ENCODE measurements at places on chromosomes 16 and 17.

DNA sequence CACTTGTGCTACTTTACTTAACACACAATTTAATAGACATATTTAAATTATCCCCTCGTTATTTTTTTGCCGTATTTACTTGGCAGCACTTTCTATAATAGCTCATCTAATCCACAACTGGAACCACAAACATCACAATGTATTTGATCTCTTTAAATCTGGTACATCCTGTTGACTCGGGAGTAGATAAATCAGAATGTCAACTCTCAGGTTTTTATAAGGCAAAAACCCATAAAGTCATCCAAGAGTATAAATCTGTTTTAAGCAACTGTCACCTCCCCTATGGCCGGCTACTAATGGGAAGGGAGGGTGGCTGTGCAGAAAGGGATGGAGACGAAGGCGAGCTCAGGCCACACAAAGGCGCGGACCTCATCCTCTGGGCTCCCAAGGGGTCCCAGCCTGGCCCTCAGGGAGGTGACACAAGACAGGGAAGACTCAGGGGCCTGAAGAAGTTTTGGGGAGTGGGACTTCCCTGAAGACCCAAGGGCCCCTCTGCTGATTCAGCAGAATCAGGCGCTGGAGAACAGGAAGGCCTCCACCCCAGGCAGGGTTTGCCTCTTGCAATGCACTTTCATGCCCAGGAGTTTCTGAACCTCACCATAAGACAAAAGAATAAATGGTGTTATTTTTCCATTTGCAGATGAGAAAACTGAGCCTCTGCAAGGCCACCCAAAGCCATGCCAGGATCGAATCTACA, 122.5 kb downstream of the ZNF423 start:
- no peak for DNase-seq

DNA sequence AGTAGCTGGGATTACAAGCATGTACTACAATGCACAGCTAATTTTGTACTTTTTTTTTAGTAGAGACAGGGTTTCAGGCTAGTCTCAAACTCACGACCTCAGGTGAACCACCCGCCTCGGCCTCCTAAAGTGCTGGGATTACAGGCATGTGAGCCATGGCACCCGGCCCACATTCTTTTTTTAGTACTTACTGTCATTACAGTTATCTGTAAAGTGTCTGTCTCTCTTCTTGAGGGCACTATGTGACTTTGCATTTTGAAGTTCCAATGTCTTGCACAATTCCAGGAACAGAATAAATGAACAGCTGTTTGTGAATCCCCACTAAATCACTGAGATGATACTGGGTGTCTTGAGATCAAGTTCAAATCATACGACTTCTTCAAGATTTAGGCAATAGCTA, 1540.3 kb downstream of the CDH11 start:
- no peak for DNase-seq

DNA sequence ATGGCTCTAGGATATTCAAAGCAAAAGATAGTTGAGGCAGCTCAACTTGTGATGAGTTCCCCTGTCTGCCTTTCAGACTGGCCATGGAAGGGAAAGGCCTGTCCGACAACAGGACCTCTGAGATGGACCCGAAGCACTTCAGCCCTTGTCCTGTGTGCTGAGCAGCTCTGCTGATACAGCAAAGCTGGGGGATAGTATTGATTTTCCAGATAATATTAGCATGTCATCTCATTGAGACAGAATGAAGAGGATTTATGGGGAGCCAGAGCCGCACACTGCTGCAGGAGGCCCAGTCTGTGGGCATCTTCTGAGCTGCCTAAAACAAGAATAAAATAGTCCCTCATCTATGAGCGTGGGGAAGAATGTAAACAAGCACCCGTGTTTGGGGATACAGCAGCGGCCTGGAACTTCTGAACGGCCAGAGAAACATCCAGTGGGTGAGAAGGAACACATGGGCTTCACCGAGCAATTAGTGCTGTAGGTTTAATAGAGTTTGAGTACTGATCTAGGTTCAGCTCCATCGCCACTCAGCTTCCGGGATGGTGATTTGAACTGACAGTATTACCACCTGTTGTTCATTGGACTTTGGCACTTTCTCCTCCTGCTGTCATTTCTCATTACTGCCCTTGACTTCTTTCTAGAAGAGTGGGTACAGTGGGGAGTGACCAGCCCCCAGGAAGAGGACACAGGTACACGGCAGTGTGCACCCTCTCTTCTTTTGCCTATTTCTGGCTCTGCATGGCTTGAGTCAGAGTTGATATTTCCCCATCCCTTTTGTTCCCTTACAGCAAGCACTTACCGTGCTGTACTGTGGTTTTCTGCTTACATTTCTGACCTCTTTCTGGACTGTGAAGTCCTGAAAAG, 96.5 kb upstream of the TBX2 start:
- no peak for DNase-seq

GRCh38 chr17:38421171-38421841, 7.0 kb upstream of the ARHGAP23 start:
- no peak for DNase-seq

DNA sequence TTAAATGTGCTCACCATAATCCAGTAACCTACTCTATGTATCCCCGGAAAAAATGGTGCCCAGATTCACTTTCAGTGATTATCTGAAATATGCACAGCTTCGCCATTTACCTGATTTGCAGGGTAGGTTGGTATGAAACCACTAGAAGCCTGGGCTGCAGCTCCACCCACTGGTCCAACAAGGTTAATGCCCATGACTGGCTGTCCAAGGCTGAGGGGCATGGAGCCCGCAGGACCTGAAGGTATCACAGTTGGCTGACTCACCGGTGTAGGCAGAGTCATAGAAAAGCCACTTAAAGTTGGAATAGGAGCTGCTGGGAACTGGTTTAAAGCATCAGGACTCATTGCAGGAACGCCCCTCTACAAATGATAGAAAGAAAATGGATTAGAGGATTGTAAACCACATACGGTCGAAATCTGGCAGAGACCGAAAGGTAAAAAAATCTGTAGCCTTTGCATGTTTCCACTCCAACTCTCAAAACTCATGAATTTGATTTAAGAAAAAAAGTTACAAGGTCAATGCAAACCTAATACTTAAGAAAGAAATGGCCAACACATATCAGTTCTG, 38.6 kb downstream of the SYNRG start:
- peak; percentile 50 for DNase-seq

DNA sequence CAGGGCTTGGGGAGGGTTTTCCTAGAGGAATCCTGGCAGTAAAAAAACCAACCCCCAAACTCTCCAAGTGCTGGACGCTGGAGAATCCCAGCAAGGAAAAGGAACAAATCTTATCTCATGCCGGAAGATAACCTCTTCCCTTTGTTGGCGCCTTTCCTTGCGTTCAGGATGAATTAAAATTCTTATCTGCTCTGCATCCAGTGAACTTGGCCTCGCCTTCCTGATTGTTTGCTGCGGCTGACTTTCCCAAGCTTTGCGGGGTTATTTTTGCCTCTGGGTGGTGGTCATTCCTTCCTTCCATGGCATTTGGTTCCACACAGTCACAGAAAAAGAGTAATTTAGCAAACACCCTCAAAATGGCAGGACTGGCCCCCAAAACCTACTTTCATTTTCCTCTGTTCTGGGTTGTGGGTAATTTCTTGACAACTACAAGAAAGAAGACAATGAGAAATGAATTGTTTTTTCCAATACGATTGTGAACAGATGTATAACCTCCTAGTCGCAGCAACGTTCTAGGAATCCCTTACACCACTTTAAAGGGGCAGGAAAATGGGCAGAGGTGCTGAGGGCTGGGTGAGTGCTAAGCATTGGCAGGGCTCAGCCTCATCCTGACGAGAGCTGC, 77.8 kb downstream of the MRC2 start:
- peak; percentile 9 for DNase-seq

DNA sequence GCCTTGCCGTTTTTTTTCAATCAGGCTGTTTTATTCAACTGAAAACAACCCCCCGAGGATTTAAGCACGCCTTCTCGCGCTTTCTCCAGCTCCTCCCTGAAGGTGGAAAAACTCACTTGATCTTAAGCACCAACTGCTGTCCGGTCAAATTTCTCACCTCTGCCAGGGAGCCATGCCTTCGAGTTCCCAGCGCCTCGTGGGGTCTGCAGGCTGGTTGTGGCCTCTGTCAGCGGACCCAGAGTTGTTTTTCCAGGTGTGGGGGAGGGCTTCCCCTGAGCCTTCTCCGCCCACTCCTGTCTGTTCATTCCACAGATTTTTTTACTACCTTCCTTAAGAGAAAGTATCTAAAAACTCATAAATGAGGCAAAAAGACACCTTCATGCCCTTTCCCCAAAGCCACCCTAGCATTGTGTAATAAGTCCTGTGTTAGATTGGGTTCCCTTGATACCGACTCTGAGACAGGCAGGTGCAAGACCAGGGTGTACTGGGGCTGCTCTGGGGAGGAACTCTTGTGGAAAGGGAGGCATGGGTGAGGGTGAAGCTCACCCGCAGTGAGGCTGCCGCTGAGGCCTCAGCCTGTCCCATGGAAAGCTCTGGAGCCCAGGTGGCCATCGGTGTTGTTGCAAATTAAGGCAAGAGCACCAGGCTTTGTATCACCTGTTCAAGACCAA, 101.6 kb downstream of the AXIN2 start:
- DNase-seq, result no peak

- DNase-seq, result no peak
Measured at GRCh38 chr17:75285123-75285522, 4.1 kb downstream of the SLC25A19 start.

DNA sequence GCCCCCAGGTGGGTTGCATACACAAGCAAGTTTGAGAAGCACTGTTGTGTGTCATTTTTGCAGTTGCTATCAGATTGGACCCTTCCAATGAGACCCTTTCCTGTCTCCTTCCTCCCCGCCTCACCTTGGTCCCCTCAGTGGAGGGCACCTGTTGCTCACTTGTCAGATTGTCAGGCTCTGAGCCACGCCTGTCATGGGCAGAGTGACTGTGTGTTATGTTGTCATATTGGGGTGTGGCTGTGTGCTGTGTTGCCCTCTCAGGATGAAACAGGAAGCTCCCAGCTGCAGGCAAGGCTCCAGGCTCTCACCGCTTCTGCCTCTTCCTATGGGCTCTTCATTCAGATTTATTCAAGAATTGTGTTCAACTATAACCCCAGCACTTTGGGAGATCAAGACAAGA, 302.9 kb downstream of the CPPED1 start:
- DNase-seq, result no peak

- DNase-seq, result no peak
Measured at GRCh38 chr16:85768199-85768598, 17.3 kb upstream of the C16orf74 start.

DNA sequence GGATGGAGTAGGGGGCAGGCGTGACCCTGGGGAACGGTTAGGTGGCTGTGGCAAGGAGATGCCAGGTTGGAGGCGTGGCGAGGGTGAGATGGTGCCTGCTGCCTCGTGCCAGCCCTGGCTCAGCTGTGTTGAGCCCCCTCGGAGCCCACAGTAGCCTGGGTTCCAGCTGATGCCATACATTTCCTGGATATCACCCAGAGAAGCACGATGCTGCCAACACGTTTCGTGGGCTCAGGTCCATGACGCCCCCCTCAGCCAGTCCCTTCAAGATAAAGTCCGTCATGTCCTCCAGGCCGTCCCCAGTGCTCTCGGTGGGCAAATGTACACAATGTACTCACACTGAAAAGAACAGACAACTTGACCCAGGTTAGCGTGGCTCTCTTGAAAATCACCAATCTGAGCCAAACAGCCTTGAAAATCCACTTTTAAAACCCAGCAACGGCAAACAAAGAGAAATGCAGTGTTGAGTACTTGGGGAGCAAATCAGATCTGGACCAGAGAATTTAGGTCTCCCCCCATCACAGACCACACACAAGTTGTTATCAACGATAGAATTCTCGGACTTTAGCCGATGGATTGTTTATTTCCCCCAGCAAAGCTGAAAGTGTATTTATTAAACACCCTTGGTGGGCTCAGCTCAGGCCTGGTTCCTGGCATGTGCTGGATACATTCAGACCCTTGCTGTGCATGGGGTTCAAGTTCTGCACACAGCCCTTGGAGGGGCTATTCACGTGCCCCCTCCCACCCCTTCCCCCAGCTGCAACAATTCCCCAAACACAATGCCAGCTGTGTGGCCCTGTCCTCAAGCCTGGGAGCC, 102.8 kb upstream of the PLCG2 start:
- no peak for DNase-seq

GRCh38 chr17:77420804-77421629, 280.2 kb downstream of the SEC14L1 start:
- peak; percentile 72 for DNase-seq

- no peak for DNase-seq
Measured at GRCh38 chr17:79133985-79134384, 59.4 kb downstream of the ENGASE start.

GRCh38 chr17:74274060-74274708, at the start of gene DNAI2:
Gene DNAI2 (plus strand): TSS chr17:74274234. CDS start chr17:74281818, 7,584 bp downstream.
- peak; percentile 81 for DNase-seq

DNA sequence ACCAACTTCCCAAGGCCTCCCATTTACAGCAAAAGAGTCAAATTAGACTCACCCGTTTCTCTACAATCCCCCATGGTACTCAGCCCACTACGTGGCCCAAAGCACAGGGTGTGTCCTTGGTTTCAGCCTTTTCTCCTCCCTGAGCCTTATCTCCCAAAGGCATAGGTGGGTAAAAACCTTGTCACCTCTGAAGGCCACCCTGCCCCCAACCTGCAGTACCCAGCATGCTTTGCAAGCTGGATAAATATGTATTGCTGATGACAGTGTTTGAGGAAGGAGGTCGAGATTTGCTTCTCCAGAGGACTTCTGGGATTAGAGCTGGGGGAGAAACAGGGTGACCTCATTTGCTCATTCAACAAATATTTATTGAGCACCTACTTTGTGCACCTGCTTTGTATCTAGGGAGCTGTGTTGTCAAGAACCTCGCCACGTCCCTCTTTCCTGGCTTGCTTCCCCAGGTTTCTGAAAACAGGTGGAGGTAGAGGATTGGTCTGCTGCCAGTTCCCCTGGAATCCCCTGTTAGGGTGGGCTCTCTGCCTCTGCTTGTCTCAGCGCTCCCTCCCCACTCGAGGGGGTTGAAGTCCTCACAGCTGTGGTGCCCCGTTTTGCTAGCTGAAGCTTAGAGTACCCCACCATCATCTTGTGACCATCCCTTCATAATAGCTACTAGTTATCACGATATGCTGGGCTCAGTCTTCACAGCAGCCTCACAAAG, 3.0 kb downstream of the LASP1 start:
- DNase-seq, result no peak

- DNase-seq, result peak; percentile 98
Measured at GRCh38 chr16:17224879-17225281, 245.9 kb downstream of the XYLT1 start.

- no peak for DNase-seq
Measured at GRCh38 chr16:2044541-2044940, 3.1 kb downstream of the NTHL1 start.

All from common myeloid progenitor, CD34-positive (primary cell).